Activated naive CD4-positive, alpha-beta T cell (primary cell): ENCODE measurements at places on chromosomes 1 and 21.

DNA sequence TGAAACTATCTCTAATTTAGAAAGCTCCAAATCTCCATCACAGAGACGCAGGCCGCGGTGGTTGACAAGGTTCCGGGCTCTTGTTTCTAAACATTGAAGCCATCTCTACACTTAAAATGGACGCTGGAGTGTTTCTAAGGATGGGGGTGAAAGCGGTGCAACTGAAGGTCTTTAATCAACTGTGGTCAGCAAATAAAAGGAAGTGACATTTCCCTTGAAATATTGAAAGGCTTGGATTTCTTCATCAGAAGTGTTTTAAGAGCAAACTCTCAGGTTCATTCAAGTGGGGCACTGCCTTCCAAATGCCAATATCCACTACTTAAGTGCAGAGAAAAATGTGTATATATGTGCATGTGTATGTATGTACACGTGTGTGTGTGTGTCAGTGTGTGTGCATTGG lies 117.3 kb downstream of the KAZN start:
- no peak for DNase-seq

DNA sequence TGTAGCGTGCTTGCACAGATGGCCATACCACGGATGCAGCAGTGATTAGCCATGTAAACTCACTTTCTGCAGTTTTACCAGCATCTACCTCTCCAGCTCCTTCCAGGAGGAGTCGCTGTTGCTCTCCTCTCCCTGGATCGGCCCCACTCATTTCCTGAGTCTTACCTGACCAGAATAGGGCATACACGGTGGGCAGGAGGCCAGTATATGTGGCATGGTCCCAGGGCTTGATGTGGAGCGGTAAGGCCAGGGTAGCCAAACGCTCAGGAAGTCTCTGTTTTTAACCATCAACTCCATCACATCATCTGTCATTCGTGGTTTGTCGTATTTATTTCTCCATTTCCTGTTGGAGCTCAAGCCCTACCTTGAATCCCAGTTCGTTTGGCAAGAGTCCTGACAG lies 163.4 kb upstream of the USP24 start:
- no peak for DNase-seq

GRCh38 chr1:246782120-246782900 lies 58.1 kb downstream of the SCCPDH start:
- DNase-seq: no peak

GRCh38 chr1:201172999-201173610 lies 17.5 kb upstream of the IGFN1 start:
- DNase-seq: no peak

- DNase-seq: no peak
These were observed 22.8 kb upstream of the ATP5PO start for GRCh38 chr21:33938381-33938780.

DNA sequence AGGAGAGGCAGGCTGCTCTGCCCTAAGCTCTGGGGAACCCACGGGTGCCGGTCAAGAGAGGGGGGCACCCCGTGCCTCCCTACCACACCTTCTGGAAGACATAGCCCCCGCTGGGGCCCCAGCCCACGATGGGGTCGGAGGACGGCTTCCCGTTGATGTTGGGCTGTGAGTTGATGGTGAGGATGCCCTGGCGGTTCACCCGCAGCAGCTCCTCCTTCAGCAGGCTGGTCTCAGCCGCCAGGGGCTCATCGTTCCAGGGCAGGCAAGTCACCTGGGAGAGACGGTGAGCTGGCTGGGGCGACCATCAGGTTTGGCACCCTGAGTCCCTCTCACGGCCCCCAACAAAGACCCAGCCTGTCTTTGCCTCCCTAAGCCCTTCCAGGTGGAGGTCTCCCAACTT lies 11.9 kb downstream of the MTHFR start:
- no peak for DNase-seq

DNA sequence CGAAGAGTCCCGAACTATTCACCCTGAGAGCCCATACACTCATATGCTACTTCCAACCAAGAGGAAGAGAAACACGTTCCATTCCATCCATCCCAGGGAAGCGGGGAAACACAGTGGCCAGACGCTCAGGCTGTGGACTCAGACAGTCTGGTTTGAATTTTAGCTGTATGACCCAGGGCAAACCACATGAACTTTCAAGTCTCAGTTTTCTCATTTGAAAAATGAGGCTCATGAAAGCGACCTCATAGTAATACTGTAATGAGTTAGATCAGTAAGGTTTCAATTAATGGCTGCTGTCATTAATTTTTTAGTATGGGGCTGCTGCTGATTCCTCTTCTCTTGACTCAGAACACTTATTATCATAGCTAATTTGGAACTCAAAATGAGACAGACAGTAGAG lies 1.5 kb downstream of the FCRL4 start:
- no peak for DNase-seq

GRCh38 chr1:207612762-207613161 lies 32.2 kb upstream of the CR1L start:
- DNase-seq: no peak

- no peak for DNase-seq
These were observed 8.9 kb downstream of the C1orf115 start for GRCh38 chr1:220699044-220699443.

DNA sequence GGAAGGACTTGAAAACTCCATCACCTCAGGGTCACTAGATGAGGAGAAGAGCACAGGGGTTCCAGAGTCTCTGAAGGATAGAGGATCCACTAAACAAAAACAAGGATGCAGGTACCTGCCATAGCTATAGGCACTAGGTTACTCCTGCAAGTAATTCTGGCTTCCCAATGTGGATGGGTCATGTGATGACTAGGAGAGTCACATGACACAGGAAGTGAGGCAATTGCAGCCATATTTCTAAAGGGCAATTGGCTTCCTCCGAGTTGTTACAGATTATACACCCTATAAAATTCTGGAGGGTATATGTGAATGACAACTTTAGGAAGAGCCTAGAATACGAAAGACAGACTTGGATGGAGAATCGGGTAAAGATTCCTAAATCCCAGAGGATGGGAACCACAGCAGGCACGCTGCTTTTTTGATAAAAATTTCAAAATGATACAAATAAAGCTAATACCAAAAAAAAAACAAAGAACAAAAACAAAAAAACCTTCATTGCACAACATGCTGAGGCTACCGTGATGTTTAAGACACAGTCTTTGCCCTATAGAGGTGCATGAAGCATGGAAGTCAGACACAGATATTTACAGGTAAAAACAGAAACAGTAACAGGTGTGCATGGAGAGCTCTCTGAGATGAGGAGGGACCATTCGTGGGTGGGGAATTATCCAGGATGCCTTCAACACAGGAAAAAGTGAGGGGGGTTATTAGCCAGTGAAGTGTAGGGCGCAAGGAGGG lies 10.5 kb downstream of the MTX1 start:
- no peak for DNase-seq

- no peak for DNase-seq
These were observed 31.6 kb downstream of the IGSF5 start for GRCh38 chr21:39776589-39776988.

DNA sequence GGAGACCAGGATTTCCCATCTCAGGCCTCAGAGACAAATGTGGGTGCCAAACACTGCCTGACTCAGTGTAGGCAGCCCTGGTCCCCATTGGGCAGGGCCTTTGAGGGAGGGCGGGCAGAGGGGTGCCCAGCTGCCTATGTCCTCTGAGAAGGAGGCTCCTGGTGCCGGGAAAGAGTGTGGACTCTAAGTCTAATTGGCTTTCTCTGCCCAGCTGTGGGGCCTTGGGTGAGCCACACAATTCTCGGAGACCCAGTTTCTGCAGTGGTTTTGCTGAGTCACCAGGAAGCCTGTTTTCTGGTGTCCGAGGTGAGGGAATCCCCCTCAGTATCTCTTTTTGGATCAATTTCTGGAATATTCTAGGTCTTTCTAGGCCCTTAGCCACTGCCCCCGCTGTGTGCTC lies 35.3 kb upstream of the ACTL8 start:
- no peak for DNase-seq

GRCh38 chr1:239998312-239998649 lies 93.4 kb upstream of the FMN2 start:
- DNase-seq: no peak

DNA sequence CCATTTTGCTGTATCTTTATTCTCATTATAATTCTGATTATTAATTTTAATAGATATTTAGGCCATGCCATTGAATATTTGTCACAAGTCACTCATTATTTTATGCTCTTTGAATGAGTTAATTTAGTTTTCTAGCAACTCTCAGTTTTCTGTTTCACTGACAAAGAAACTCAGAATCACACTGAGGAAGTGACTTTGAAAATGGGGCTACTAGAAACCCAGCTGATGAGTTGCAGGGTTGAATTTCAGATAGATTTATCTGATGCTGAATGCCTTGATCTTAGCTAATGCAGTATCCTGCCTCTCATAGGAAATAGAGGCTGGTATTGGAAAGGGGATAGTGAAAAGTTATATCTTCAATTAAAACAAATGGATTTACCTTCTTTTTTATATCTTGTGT lies 67.4 kb upstream of the PLA2G4A start:
- no peak for DNase-seq

GRCh38 chr1:201652181-201652580 lies 113.3 kb downstream of the NAV1 start:
- no peak for DNase-seq

- no peak for DNase-seq
These were observed 66.7 kb upstream of the COX20 start for GRCh38 chr1:244768804-244769203.

- no peak for DNase-seq
These were observed 13.6 kb downstream of the DNAJC11 start for GRCh38 chr1:6688001-6688400.

DNA sequence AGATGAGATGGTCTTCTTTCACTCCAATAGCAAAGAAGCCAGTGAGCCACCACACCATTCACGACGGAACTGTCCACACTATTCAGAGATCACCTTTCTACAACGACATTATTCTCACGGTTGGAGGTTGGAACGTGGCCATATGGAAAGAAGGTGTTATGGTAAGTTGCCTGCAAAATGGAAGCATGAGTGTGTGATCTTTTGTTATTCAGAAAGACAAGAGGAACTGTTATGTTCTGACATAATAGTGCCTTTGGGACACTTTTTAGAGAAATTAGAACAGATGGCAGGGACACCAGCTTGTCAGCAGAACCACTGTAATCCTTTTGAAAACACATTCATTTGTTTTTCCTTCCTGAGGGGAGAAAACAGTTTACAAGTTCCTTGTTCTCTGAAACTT lies 75.8 kb upstream of the MCOLN3 start:
- no peak for DNase-seq

- DNase-seq: no peak
These were observed 3.5 kb downstream of the PBX1 start for GRCh38 chr1:164562511-164562910.

DNA sequence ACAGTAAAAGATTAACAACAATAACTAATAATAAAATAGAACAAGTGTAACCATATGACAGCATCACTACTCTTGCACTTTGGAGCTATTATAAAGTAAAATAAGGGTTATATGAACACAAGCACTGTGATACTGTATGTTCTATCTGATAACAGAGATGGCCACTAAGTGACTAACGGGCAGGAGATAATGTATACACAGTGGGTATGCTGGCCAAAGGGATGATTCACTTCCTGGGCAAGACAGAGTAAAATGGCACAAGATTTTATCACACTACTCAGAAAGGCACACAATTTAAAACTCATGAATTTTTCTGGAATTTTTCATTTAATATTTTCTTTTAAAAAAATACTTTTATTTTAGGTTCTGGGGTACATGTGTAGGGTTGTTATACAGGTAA lies 12.3 kb downstream of the SLC9C2 start:
- DNase-seq: no peak

GRCh38 chr1:20399606-20400180 lies 86.3 kb downstream of the CAMK2N1 start:
- DNase-seq: no peak

- no peak for DNase-seq
These were observed 117.0 kb downstream of the NAV1 start for GRCh38 chr1:201655910-201656309.

- DNase-seq: no peak
These were observed 91.9 kb downstream of the HUNK start for GRCh38 chr21:31964692-31965091.

DNA sequence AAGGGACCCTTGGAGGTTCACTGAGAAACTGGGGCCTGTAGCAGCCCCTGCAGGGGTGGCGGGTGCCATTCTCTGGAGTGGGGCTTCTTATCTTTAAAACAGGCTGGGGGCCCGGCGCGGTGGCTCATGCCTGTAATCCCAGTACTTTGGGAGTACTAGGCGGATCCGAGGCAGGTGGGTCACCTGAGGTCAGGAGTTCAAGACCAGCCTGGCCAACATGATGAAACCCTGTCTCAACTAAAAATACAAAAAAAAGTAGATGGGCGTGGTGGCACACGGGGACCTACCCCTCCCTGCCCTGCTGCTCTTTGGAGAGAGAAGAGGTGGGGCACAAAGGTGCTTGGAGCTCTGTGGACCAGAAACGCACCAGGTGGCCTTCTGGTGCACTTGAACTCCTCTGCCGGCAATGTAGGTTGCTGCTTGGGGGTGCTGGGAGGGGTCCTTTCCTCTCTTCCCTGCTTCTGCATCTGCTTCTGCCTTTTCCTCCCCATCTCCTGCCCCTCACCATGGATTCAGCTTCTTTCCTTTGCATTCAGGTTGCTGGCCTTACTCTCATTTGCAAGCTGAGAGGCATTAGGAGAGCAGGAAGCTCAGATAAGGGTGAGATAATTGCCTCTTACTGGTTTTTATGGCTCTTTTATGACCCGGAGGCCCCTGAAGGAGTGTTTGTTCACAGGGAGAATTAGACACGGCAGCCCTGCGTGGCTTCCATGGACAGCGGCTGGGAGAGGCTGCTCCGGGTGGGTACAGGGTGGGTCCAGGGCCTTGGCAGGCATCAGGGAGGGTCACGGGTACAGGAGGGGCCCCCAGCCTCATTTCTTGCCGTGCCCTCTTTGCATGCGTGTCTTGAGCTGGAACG lies 57.4 kb downstream of the ARHGEF10L start:
- no peak for DNase-seq

DNA sequence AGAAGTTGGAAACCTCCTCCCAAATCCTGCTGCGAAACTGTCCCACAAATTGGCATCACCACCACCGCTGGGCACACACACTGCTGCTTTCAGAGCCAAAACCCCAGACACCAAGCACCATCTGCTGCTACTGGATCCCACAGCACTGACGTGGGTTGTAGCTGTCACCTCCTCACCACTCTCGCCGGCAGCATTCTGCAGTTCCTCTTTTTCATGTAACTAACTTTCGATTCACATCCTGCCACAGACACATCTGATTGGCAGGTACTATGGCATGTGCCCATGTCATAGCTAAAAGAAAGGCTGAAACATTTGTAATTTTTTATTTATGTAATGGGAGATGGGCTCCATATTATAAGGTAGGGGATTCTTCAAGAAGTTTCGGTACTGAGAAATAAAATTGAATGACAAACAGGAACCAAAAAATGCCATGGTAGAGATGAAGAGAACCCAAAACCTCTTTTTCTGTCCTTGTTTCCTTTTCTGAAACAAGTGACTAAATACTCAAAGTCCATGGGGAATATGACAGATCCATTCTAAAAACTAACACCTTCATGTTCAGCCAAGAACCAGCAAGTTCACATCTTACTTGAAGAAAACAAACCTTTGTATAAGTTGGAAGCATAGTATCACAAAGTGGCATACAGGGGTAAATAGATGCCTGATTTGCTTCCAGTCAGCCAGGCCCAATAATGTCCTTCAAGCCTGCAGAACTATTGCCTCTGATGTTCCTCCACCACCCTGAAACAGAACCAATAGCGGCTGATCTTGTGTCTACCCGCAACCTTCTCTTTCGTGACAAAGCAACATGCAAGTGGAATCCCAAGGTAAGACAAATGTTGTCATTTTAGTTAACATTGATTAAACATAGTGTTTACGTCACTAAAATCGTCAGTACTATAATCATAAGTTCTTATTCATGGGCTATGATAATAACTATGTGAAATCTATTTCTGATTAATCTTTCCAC lies 26.6 kb upstream of the RGS13 start:
- no peak for DNase-seq

- DNase-seq: no peak
These were observed 517.4 kb downstream of the KIF26B start for GRCh38 chr1:245671966-245672767.
